Activated CD4-positive, alpha-beta memory T cell treated with anti-CD3 and anti-CD28 coated beads for 36 hours (primary cell): ENCODE measurements at places on chromosomes 5 and 9. TPM values are rescaled to one million over a fixed set of nuclear protein-coding genes. Genes with fewer than 3 reads are reported as not detected.

The STK10 gene
- 104 TPM for total RNA-seq

The HEMGN gene
- 0.99 TPM for total RNA-seq

GRCh38 chr5:96244696-96245095 lies 188.4 kb downstream of the PCSK1 start:
- H3K27me3 ChIP-seq: peaks cover 22% of the 10 kb centered on the region
- no peak overlapping the region for H3K27ac ChIP-seq

DNA sequence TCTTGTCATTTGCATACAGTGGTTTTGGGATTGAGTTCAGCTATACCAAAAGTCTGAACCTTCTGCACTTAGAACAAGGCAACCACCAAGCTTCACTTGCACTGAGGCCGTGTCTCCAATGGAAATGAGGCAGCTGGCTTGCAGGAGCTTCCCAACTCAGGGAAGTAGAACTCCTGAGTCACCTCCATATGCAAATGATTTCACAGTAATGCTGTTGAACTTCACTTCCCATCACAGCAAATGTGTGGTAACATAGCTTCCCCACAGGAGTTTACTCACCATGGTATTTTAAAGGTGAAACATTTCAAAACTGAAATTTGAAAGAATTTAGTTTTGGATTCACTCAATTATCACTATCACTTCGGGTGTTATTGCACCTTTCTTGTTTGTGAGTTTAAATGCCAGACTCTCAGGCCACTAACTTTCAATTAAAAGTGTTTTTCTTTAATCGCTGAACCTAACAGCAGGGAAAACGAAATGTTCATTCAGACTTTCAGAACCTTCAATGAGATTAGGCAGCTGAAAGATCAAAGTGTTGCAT lies 9.0 kb downstream of the CD274 start:
- H3K4me3 ChIP-seq: peak overlapping the region; percentile 68
- H3K36me3 ChIP-seq: peaks cover 77% of the 10 kb centered on the region
- H3K27me3 ChIP-seq: no peaks in the 10 kb centered on the region
- peak overlapping the region; percentile 87 for H3K27ac ChIP-seq
- DNase-seq: peak; percentile 57
